ENCODE measurements at places on chromosomes 16 and 17.

DNA sequence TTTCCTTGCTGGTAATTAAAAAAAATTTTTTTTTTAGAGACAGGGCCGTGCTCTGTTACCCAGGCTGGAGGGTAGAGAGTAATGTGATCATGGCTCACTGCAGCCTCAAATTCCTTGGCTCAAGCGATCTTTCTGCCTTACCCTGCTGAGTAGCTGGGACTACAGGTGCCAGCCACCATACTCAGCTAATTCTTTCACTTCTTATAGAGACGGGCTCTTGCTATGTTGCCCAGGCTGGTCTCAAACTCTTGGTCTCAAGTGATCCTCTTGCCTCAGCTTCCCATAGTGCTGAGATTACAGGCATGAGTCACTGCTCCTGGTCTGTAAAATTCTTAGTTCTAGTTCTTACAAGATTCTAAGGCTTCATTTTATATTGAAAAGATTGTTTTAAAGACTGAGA, 11.1 kb downstream of the SMIM36 start:
- DNase-seq, result no peak

DNA sequence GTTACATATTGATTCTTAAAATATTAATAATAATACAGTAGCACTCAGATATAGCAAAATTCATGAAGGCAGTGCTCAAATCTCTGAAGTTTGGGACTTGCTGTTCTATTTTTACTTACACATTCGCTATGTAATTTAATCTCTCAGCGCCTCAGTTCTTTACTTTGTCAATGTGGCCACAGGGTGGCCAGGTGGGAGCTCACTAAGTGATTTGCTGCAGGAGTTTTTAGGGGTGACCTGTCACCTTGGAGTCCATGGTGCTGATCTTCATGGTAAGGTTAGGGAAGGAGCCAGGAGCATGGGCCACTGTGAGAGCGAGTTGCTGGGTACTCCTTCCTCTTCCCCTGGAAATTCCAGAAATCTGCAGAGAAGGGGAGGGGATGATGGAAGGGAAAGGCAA, 28.1 kb downstream of the VWA3A start:
- no peak for DNase-seq

DNA sequence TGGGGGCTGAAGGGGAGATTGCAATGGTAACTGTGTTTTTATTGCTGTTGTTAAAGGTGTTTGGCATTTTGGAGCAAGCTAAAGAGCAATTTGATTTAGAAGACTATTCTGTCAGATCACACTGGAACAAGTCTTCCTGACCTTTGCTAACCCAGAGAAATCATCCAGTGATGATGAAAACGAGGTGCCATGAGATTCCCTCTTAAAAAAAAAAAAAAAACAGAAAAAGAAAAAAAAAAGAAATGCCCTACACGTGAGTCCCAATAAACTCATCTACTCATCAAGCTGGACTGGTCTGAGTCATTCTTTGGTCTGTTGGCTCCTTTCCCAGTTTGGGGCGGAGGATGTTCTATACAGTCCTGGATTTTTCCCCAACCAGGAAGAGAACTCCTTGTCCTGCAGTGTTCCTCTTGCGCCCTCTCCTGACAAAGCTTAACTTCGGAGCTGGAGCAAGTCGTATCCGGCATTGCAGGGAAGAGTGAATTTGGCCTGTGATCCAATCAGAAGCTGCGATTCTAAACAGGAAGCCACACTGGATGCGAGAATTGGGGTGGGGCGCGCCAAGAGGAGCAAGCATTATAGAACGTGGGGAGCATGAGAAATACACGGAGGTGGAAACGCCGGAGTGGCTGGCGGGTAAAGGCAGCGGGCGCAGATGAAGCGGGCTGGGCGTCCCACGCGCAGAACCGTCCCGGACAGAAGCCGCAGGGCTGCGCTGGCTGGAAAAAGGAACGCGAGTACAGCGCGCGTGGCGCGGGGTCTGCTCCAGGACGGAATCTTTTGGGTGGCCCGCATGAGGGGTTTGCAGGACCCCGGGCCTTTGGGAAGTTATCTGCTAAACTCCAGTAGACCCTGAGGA, 22.4 kb upstream of the CRYM start:
- DNase-seq, result peak; percentile 71

DNA sequence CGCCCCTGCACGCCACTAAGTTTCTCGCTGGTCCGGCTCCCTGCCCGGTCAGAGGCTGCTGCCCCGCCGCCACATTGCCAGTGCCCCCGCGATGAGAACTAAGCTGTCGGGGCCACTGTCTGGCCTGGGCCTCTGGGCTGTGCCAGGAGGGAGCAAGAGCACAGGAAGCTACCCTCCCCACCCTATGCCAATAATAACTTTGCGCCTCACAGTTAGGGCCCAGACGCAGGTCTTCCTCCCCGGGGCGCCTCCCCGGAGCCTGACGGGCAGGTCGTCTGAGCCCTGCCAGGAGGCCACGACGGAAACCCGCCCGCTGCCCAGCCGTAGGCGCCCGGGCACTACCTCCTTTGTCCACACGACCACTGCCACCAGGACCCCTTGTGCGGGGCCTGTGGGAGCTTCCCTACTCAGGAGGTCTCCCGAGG, 1.5 kb downstream of the ZFPM1 start:
- no peak for DNase-seq

DNA sequence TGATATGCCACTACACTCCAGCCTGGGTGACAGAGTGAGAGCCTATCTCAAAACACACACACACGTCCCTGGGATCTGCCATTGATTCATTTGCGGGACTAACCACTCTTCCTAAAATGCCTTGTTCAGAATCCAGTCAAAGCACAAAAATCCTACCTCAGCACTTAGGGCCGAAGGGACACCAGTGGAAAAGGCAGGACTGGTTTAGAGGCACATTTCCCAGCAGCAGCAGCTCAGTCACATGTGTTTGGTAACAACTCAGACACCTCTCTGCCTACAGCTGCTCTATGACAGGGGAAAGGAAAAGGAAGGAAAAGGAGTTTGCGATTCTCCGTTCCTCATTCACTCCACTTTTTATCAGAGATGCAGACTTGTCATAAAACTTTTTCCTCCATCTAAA, 12.2 kb downstream of the KNOP1 start:
- DNase-seq, result no peak

GRCh38 chr16:57749101-57749692, 13.6 kb downstream of the KATNB1 start:
- DNase-seq, result no peak

GRCh38 chr16:13435415-13435814, 484.5 kb upstream of the ERCC4 start:
- DNase-seq, result no peak

DNA sequence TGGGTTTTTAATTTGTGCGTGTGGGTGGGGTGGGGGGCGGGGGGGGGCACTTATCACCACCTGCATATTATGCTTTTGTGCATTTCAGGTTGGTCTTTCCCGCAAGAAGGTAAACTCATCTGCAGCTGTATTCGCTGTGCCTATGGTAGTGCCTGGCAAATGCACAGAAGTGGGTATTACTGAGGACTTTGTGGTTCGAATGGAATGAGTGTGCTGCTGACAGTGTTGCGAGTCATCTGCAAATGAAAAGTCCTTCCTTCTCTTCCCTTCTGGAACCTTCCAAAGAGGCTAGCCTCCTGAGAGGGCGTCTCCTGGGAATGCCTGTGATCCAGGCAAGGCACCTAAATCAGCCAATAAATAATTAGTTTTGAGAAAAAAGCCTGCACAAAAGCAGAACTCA, 532.9 kb downstream of the MAF start:
- DNase-seq, result no peak

DNA sequence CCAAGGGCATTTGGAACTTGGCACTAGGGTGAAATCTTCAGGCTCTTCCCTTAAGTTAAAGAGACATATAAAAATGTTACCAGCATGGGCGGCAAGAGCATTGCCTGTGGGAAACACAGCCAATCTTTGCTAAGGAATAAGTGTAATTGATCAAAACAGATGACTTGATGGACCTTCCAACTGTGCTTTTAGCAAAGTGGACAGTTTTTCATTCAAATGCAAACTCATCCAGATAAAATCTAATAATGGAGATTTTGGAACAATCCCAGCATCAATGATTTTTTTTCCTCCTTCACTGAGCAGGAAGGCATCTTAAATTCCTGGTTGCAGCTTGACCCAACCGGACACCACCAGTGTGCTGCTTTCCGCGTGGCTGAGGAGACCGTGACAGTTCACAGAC, 42.9 kb upstream of the BHLHA9 start:
- DNase-seq, result no peak

GRCh38 chr16:23893986-23894385, 58.2 kb downstream of the PRKCB start:
- no peak for DNase-seq

GRCh38 chr16:71687861-71688260, 36.6 kb downstream of the PHLPP2 start:
- no peak for DNase-seq

GRCh38 chr16:77430360-77430759, 4.5 kb downstream of the ADAMTS18 start:
- DNase-seq, result no peak

DNA sequence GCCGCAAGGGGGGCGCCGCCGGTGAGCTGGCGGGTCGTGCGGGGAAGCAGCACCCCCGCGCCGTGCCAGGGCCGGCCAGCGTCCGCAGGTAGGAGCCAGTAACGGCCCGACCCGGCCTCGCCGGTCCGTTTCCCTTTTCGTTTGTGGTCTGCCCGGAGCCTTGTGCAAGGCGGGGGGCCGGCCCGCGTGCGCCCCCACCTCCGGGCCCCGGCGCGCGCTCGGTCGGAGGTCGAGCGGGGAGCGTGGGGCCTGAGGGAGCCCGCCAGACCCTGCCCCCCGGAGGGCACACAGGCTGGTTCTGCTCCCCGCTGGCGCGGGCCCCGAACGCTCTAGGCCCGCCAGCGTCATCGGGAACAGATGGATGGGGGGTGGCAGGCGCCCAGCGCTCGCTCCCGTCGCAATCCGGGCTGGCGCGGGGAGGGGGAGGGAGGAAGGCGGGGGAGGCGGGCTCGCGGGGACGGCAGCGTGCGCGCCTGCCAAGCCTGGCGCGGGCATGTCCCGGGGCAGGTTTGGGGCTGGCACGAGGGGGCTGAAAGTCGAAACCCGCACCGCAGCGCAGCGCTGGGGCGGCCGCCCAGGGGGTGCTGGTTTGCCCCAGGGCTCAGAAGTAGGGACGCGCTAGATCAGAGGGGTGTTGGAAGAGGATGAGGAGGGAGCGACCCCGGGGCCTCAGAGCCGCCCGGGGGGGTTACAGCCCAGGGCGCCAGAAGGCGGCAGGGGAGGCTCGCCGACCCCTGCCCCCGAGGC, 1.5 kb upstream of the GSE1 start:
- peak; percentile 43 for DNase-seq

GRCh38 chr17:40854175-40854814, 12.7 kb downstream of the KRT12 start:
- DNase-seq, result no peak

DNA sequence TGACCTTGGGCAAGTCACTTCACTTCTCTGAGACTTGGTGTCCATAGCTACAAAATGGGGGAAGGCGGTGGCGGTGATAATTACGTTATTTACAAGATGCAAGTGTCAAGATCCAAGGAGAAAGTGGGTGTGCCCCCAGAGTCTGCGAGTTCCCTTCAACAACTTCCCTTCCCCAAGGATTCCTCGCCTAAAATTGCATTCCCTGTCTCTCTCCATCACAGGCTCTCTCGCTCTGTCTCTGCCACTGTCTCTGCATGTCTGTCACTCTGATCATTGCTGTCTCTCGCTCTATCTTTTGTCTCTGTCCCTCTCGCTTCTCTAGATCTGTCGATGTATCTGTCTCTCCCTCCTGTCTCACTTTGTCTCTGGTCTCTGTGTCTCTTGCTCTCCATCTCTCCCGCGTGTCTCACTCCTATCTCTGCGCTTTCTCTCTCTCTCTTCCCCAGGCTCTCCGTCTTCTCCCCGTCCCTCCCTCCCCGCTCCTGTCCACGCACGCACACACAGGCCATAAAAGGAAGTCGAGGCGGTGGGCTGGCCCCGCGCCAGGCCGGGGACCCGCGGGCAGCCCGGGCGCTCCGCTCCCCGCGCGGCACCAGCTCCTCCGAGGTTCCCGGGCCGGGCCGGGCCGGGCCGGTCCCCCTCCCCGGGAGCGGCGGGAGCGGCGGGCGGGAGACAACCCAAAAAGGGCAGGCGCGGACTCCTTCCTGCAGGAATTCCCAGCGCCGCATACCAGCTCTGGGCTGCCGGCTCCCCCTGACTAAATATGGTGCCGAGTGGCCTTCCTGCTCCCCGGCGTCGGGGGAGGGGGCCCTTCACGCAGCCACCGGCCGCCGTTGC, 1.1 kb upstream of the MYH11 start:
- no peak for DNase-seq

- no peak for DNase-seq
Observed at GRCh38 chr16:89921702-89922476, 1.3 kb upstream of the TUBB3 start.

DNA sequence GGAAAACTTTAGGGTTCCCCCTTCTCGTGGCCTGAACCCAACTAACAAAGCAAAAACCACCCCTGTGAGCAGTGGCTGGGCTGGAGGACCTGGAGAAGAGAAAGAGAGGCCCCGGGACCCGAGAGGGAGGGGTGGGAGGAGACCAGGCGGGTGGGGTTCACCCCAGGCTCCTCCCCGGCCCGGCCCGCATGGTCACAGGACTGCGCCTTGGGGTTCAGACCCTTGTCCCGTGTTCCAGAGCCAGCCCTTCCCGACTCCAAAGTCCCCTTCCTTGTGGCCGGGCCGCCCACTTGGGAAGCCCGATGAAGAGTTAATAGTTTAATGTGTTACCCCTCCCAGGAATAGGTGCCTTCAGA, 852 bp downstream of the MARVELD3 start:
- no peak for DNase-seq

GRCh38 chr16:74226338-74226954, 70.2 kb upstream of the PSMD7 start:
- DNase-seq, result no peak

GRCh38 chr17:61400717-61401388, 1.2 kb downstream of the TBX2 start:
- no peak for DNase-seq

GRCh38 chr16:67858500-67858899, 11.0 kb upstream of the CENPT start:
- no peak for DNase-seq

DNA sequence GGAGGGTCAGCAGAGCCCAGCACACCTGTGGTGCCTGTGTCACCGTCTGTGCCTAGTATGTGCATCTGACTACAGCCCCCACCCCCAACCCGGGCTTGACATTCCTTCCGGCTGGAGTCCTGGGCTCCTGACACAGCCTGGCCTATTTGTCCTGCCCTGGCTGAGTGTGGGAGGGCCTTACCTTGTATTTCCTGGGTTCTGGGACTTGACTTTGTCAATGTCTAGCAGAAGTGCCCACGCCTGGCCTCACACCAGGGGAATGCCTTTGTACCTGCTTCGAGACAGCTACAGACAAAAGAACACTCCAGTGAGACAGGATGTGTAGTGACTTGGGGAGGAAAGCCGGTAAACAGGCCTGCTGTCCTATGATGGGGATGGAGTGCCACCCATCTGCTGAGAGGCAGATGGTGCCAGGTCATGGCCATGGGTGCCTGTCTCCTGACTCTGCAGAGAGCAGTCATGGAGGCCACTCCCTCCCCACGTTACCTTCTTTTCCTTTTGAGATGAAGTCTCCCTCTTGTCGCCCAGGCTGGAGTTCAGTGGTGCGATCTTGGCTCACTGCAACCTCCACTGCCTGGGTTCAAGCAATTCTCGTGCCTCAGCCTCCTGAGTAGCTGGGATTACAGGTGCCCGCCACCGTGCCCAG, 42.8 kb downstream of the TNFRSF13B start:
- DNase-seq, result no peak
